ENCODE measurements at places on chromosomes 6 and 20.

DNA sequence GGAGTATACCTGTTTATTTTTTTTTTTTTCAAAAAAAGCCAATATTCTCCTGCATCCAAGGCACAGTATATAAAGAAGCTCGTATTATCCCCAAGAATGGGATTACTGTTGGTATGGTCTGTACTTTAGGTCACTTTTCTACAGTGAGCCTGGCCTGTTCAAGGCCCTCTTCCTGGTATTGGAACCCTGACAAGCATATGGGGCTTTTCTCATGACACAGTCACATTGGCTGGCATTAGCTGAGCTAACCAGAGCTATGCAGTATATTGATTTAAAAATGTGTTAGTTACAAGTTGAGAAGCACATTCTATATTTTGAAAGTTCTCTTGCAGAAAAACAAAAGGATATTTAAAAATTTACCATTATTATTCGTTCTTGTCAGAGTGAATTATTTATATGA, 48.0 kb downstream of the MCHR2 start:
- DNase-seq = no peak

- no peak for DNase-seq
Measured at GRCh38 chr6:63452125-63452524, 120.2 kb upstream of the LOC128125822 start.

GRCh38 chr20:2873747-2874041, 413 bp downstream of the PTPRA start:
- DNase-seq = peak; percentile 66

GRCh38 chr6:164753517-164753916, 555.9 kb downstream of the C6orf118 start:
- DNase-seq = no peak

- no peak for DNase-seq
Measured at GRCh38 chr6:5450073-5450472, 188.8 kb downstream of the FARS2 start.

- no peak for DNase-seq
Measured at GRCh38 chr6:130620338-130620781, 206.8 kb upstream of the SMLR1 start.

- no peak for DNase-seq
Measured at GRCh38 chr6:142440600-142441293, 138.9 kb downstream of the ADGRG6 start.

DNA sequence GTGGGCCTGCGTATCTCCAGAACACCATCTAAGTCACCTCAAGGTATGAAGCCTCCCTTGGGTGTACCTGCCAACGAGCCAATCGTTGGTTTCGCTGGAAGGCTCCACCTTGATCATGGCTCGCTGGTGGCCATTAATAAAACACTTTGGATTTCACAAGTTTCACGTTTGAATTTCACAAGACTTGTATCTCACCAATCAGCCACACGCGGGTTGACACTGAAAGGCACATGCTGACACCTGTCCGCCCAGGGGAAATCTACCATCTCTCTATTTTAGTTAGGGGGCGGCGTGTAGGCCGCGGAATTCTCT, 586 bp upstream of the HMGA1 start:
- DNase-seq = peak; percentile 66

- DNase-seq = no peak
Measured at GRCh38 chr6:141309295-141309694, 823.4 kb upstream of the GJE1 start.

All from activated naive CD4-positive, alpha-beta T cell treated with Interleukin-2 at 50 U/mL for 16 hours (primary cell).